ENCODE measurements at places on chromosomes 6 and 20.

GRCh38 chr6:46175446-46175845 is 4.7 kb upstream of the ENPP5 start:
- no peak for DNase-seq

DNA sequence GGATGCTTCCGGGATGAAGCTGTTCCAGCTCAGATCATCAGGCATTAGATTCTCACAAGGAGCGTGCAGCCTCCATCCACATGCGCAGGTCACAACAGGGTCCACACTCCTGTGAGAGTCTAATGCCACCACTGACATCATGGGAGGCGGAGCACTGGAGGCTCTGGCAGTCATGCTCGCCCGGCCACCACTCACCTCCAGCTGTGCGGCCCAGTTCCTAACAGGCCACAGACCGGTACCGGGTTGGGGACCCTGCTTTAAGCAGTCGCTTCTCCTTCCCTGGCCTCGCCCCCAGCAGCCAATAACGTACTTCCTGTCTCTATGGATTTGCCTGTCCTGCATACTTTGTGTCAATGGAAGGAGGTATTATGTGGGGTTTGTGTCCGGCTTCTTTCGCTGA is 236.8 kb downstream of the TAF4 start:
- no peak for DNase-seq

DNA sequence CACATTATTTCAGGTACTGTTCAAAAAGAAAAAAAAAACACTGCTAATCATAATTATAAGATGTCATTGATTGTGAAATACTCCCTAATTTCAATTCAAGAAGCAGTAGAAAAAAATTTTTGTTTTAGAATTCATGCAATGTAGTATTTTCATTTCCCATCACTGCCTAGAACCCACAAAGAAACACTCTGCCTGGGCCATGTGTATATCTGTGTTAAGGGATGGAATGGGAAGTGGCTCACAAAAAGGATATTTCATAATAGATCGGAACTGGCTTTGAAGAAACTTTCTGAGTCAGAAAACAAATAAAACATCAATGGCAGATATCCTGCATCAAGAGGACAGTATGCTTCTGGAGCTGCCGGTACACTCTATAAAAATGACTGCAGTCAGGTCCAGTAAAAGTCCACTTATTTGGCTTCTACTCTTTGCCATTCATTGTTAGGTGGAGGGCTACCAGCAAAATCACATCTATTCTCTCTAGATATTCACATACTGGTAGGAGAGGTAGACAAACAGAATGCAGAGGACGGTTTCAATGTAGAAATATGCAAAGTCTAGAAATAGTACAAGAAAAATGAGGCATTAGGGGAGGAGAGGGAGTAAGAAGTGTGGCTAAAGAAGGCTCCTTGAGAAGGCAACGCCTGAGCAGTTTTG is 135.0 kb upstream of the TNFAIP3 start:
- peak; percentile 85 for DNase-seq

DNA sequence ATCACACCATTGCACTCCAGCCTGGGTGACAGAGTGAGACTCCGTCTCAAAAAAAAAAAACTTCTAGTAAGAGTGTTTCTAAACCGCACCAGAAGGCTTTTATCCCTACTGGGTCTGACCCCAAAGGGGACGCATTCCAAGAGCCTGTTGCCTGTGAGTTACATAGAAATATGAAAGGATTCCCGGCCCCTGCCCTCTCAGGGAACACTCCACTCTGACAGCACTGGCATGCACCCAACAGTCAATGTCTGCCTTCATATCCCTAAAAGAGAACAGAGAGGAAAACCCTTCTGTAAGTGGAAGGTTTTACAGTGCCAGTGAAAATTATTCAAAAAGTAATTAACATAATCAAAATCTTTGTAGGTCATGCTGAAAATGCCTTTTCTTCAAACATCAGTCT is 117.1 kb upstream of the PTPRT start:
- DNase-seq: no peak

DNA sequence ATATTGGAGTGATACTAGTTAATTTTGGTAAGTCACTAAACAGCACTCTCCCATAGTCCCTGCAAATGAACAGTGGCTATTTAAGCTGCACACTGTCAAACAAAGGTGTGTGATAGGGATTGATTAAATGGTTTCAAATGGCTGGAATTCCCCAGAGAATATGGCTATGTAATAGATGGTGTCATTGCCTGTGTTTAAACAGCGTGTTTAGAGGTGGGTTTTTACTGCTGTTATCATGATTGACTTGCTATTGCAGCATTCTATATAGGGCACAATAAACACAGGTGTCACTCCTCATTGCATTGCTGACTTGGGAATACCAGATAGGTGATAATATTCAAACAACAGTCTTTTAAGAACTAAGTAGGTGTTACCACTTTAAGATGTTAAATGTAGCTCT is 171.7 kb upstream of the MAN1A1 start:
- no peak for DNase-seq

DNA sequence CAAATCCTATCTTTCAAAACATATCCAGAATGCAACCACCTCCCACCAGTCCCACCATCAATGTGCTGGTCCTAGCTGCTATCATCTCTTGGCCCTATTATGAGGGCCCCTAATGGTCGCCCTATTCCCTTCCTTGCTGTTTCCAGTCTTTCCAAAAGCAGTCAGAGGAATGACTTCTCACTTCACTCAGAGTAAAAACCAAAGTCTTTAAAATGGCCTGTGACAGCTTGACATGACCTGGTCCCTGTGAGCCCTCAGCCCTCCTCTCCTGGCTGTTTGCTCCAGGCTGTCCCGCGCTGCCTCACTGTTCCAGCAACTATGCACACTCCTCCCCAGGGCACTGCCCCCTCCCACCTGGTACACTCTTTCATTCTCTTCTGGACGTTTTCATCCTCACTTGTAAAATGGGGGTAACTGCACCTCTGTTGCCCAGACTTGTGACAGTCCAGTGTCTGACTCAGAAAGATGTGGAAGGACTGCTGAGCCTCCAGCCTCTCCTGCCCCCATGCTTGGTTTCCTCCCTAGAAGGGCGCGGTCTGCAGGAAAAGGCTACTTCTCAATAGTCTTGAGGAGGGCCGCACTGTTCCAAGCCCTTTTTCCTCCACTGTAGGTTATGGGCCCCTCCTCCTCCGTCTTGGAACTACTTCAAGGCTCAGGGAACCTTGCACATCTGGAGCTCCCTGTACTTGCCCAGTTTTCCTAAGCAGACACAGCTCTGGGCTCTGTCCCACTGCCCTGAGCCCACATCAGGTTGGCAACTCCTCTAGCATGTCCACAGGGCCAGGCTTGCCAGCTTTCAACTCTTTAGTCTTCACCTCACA is 64.7 kb downstream of the MYH7B start:
- peak; percentile 20 for DNase-seq

GRCh38 chr6:135053406-135053805 is 1.2 kb downstream of the HBS1L start:
- DNase-seq: no peak

DNA sequence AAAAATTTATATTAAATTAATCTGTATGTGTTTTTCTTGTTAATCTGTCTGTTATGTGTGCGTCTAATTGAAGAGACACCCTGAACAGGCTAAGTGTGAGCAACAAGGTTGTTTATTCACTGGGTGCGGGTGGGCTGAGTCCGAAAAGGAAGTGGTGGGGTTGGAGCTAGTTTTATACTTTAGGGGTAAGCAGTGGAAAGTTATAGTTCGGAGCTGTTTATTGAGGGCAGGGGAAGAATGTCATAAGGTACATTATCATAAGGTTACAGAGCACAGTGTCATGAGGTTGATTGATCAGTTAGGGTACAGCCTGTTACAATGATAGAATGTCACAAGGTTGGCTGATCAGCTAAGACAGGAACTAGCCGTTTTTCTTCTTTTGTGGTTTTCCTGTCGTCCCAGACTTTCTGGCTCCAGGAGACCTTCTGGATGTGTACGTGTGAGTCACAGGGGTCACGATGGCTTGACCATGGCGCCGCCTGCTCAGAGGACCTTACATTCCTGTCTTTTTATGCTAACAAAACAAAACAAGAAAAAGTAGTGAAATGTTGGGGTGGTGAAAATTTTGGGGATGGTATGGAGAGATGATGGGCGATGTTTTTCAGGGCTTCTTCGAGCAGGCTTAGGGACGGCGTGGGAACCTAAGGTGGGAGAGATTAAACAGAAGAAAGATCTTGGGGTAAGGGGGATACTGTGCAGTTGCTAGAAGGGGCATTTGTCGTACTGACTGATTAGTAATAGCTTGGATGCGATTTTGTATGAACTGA is 754.0 kb upstream of the ADGRB3 start:
- peak; percentile 12 for DNase-seq

DNA sequence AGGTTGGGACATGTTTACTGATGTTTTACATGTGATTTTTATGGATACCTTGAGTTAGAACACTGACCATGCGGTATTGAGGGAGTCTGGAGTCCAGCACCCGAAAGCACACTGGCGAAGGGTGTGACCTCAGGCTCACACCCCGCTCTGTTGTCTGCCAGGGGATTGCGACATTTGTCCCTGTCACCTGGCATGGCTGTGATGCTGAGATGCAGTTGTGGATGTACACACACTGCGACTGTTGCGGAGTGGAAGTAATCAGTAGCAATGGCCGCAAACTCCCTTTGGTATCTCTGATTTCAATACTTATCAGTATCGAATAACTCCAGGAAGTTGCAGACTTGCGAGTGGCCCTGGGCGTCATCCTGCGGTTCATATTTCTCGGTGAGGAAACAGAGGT is 43.2 kb downstream of the CDH4 start:
- DNase-seq: no peak

GRCh38 chr6:11738661-11739375 is 39.8 kb downstream of the ADTRP start:
- no peak for DNase-seq

DNA sequence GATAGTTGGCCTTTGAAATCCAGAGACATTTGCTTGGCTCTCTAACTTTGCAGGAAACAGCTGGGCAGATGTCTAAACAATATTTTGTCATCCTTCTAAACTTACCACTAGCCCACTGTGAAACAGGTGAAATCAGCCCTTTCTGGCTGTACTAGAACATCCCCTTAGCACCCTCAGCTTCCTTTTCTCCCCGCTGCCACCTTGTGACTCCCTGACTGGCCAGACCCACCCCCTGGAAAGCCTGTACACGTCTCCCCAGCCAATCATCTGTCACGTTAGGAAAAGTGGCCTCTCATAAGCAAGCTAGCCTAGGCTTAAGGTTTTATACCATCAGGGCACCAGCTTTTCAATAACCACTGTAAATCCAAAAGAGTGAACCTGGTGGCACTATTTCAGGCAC is 88.6 kb upstream of the E2F3 start:
- no peak for DNase-seq

DNA sequence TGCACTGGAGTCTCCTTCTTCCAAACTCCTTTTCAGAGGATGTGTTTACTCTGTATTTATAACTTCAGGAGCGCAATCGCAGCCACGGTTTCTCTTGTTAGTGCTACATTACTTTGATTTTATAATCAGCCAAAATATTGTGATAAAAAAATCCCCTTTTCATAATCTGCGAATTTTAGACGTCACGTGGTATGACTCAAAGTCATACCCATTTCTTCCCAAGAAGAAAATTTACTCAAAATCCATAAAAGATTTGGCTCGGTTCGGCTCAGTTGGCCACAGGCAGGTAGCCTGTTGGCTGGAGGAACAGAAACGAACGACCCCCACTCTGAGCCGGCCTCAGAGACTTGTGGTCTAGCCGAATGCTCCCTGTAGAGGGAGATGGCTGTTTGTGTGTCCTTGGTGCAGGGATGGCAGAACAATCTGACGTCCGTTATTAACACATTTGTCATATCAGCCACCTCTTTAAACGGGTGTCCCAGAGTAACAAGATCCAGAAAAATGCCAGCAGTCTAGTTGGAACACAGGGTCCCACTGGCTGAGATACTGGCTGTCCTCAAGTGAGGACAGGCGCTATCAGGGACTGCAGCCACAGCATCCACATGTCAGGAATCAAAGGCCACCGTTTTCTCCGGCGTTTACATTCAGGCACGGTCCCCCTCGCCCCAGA is 247.6 kb downstream of the DLL1 start:
- DNase-seq: no peak

- no peak for DNase-seq
Measured at GRCh38 chr20:49889935-49890333, 25.4 kb downstream of the SPATA2 start.

DNA sequence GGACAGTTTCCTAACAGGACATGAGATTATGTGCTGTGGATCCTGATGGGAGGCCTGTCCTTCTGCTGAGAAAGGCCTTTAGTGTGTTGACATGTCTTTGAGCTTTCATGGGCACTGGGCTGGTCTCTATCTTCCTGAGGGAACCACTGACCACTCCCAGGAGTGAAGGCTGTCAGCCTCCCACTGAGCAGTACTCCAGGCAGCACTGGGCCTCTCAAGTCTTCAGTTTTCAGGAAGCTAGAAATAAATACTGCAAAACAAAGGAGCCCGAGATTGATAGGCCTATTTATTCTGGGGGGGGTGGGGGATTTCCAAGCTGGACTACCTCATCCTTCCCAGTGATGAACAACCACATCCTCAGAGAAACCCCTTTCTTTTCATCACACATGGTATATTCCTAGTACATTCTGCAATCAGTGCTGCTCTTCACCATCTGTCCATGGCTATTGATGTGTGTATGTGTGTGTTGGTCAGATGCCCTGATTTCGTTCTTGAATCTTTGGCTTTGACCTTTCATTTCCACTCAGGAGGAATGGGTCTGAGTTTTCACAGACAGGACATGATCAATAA is 180.9 kb upstream of the SPTLC3 start:
- no peak for DNase-seq

DNA sequence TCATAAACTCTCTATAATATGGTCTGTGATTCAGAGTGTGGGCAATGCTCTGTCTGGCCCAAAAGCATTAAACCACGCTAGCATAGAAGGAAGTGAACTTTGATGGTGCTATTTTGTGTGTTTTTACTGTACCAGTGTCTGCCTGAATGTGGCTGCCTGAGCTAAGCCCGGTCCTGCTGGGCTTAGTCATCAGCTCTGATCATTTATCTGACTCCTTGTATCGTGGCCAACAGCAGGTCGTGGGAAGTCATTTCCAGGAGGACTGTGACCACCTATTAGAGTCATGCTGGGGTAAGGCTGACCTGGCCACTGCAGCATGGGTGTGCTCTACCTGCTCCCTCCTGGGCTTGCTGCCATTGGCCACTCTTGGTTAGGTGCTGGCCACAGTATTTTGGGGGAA is 239.1 kb upstream of the CEP162 start:
- peak; percentile 27 for DNase-seq

GRCh38 chr6:33854572-33855030 is 50.8 kb upstream of the MLN start:
- DNase-seq: no peak

DNA sequence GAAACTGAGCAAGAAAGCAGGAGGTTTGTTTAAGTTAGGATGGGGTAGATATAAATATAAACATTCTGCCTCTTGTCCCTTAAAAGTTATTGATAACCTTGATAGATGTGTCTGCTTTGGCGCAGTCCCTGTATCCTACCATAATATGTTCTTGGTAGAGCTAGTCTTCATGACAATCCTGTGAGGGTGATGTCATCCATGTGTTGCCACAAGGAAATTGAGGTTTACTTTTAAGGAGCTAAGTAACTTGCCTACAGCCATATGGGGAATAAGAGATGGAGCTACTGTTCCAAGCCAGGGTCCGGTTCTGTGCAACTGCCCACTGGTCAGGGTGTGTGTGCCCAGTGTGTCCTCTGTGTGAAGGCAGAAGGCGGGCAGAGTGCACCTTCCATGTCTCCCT is 78.5 kb downstream of the SSR1 start:
- DNase-seq: no peak

All from fibroblast of villous mesenchyme (primary cell).